Right renal pelvis (tissue), 4 donors: ENCODE measurements at places on chromosomes 7 and 10. TPM values are rescaled to one million over a fixed set of nuclear protein-coding genes. Genes with fewer than 3 reads are reported as not detected.

HGF gene
- polyA plus RNA-seq: 3.9 TPM

GPER1 gene
- polyA plus RNA-seq: 6.4 TPM

KLLN gene
- polyA plus RNA-seq: 1.7 TPM

VIPR2 gene
- polyA plus RNA-seq: 3.0 TPM
